ENCODE measurements at places on chromosomes 6 and 20.

DNA sequence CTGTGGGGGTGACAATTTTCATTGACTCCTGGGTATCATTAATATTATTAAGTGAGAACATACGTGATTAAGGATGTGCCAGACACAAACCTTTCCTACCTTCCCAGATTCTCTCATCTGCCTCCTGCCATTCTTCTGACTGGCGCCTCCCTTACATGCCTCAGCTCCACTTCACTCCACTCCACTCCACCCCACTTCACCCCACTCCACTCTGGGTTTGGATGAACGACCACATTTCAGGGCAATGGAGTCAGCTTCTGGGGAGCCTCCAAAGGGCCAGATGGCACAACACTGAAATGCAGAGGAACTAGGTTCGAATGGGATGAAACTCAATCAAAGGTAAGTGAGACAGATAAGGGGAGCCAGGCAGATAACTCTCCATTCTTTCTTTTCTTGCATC lies 40.5 kb upstream of the LRRC1 start:
- DNase-seq, result no peak

DNA sequence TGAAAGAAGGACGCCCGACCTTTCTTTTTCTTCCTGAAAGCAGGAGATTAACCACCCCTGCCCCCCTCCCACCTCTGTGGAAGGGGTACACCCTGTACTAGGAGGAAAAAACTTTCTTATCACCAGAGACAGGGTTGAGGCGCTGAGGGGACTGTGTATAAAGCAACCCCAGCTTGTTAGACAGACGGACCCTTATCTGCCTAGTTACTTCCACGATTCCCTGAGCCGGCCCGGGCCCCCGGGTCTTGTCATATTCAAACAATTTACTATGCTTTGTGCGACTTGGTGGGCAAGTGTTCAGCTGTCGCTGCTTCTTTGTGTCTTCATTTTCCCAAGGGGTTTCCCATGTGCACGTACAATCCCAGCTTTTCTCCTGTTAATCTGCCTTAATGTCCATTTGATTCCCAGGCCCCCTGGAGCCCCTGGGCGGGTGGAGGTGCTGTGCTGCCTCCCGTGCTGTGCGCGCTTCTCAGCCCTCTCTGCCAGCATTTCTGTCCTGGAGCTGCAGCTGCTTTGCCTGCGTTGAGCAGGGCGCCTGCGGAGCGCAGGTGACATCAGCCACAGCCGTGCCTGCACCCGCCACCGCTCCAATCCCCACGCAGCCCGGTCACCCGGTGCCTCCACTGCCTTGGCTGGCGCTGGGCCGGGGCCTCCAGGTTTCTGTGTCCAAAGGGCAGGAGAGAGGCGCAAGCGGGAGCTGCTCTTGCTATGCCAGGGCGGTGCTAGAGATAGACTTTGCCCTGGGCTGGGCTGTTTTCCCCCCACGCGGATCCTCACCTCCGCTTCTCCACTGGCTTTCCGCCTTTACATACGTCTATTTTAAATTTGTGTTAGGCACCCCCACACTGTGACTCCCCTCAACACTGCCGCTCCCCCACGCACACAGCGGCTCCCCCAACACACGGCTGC lies 96.2 kb downstream of the TTLL2 start:
- DNase-seq, result no peak

DNA sequence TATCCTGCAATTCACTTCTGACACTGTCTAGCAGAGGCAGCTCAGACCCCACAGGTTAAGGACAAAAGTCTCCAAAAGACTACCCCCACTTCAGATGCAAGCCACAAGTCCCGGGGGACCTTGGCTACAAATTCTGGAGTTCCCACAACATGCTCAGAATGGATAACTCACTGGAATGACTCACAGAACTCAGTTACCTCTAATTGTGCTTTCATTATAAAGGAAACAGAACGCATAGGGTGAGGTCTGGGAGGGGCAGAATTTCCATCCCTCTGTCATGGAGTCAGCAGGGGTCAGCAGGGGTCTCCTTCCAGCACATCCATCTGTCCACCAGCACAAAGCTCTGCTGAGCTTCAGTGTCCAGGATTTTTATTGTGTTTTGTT lies 184.2 kb downstream of the CDH4 start:
- DNase-seq, result no peak

- DNase-seq, result no peak
Measured at GRCh38 chr6:41451515-41452163, 94.5 kb upstream of the FOXP4 start.

DNA sequence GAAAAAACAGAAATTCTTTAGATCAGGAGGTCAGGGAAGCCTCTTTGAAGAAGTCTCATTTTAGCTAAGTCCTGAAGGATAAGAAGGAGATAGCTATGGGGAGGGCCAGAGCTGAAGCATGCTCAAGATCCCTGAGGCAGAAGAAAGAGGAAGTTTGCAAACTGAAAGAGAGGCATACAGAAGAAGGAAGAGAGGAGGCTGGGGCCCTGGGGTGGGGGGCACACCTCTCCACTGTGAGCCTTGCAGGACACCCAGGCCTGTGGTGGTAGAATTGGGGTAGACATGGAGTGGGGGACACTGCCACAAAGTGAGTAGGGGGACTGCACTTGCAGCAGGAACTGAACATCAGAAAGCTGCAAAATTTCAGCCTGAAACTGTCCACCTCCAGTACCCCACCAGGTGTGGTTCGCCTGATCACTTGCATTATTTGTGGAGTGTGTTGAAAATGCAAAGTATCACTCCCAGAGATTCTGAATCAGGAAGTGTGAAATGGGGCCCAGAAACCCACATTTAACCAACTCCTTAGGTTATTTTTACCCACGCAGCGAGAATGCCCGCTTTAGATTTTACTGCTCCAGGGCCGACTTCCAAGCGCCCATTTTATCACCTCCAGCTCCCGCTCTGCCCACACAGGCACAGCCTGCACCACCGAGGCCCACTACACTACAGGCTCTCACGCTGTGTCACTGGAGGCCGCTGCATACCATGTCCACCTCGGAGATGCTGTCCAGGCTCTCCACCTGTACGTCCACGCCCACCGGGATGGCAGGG lies 44.0 kb downstream of the GABRR2 start:
- no peak for DNase-seq

GRCh38 chr6:134956032-134956431 lies 6.1 kb upstream of the ALDH8A1 start:
- peak; percentile 54 for DNase-seq

GRCh38 chr6:135557582-135557981 lies 60.0 kb upstream of the AHI1 start:
- no peak for DNase-seq
